ENCODE measurements at places on chromosomes 2 and 18. TPM values are rescaled to one million over a fixed set of nuclear protein-coding genes. Genes with fewer than 3 reads are reported as not detected.
A peak's percentile ranks its signal among the peaks of the same experiment; 100 is the strongest.

DNA sequence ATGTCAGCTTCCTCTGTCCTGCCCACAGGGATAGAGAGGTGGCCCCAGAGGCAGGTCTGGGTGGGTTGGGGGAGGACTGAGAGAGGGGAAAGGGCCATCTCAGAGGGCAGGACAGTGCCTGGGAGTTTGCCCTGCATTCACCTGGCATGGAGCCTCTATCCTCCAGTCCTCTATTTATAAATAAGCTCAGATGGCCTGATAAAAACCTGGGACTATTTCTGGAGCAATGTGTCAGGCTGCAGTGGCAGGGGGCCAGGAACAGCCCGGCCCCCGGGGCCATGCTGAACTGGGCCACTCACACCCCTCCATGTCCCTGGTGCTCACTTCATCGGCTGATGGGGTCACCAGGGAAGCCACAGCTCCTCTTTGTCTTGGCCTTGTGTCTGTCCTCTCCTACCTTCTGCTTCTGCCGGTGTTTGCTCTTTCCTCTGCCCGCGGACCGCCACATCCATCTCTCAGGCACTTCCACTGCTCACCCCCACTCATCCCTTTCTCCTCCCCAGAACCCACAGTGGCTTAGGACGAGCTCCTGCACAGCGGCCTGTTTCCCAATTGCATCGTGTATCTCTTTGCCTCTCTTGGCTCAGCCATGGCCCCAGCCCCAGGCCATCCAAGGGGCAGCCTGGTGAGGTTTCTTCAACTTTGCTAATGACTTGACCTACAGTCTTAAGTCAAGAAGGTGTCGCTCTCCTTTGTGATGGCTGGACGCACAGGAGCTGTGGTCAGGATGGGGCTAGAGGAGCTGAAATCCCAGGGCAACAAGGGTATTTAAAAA lies 38.8 kb downstream of the SCTR start:
- no peak for DNase-seq

DNA sequence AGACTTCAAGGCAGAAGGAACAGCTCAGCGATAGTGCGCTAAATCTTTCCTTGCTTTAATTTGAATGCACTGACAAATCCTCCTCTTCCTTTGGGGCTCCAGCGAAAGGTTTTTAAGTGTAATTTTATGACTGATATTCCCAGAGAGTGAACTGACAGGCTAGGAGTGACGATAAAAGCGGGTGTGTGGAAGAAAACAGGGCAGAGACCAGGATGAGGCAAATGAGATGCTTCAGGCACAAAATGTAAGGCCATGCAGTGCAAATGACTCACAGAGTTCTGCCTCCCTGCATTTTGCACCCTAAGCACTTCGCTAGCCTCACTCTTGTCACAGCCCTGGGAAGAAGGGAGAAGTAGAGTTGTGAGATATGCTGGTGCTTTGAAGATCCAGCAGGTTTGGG lies 14.7 kb downstream of the KLHL23 start:
- no peak for DNase-seq

GRCh38 chr2:132374551-132374950 lies 42.1 kb upstream of the GPR39 start:
- peak; percentile 59 for DNase-seq

Gene HS1BP3
- total RNA-seq, result 23.0 TPM

GRCh38 chr2:228016402-228016801 lies 145.0 kb downstream of the DAW1 start:
- DNase-seq, result no peak

GRCh38 chr18:8912348-8913326 lies 189.9 kb upstream of the NDUFV2 start:
- no peak for DNase-seq

Gene MARCHF4
- 0.57 TPM for total RNA-seq

GRCh38 chr2:111168528-111169239 lies 48.0 kb downstream of the BCL2L11 start:
- DNase-seq, result peak; percentile 70

DNA sequence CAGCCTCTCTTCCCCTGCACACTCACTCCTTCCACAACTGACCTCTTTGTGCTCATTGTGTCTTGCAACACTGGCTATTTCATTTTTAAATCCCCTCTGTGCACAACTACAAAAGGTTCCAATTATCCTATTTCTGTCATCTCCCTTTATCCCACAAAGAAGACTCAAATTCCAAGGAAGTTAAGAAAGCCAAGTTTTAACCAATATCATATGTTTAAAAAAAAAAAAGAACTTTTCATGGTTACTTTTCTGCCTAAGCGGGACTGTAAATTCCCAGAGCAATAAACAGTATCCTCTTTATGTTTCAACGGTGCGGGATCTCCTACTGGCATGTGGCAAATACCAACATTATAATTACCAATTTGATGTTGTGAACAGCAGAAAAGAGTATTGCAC lies 83.8 kb downstream of the DOCK10 start:
- DNase-seq, result peak; percentile 84

- DNase-seq, result no peak
Measured at GRCh38 chr2:236179236-236180075, 11.3 kb upstream of the GBX2 start.

Gene SUCLG1
- total RNA-seq, result 31.1 TPM

DNA sequence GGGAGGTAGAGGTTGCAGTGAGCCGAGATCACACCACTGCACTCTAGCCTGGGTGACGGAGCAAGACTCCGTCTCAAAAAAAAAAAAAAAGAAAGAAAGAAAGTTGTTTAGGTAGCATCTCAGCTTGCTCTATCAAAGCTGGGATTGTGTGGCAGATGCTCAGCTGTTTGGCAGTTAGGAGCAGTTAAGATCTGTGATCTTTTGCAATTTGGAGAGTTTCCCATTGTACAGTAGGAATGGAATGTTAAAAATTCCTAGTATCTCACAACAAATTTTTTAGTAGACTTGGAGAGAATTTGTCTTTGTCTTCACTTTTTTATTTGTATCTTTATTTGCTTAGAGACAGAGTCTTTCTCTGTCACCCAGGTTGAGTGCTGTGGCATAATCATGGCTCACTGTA lies 122.9 kb upstream of the UNC80 start:
- DNase-seq, result peak; percentile 68

Gene DTNA
- 34.3 TPM for total RNA-seq

- DNase-seq, result no peak
Measured at GRCh38 chr2:28247290-28247689, 145.4 kb upstream of the FOSL2 start.

GRCh38 chr18:55743736-55744135 lies 155.7 kb upstream of the TCF4 start:
- DNase-seq, result no peak

- DNase-seq, result no peak
Measured at GRCh38 chr18:41949206-41949920, 5.7 kb upstream of the PIK3C3 start.

- DNase-seq, result no peak
Measured at GRCh38 chr2:172204309-172204708, 101.6 kb upstream of the DLX2 start.

DNA sequence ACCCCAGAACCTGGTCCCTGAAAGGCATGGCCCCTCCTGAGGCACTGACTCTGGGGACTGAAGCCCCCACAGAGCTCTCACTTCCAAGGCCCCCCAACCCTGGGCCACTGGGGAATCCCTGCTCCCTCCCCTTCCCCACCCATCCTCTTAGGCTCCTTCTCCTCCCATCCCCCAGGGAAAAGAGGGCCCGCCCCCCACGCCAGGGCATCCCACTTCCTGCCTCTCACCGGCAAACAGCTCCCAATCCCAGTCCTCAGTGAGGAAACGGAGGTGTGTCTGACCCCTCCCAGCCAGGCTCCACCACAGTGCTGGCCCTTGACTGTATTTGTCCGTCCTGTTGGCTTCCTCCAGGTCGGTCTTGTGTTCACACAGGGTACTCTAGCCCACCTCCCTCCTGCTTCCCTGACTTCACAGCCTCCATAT lies 35.0 kb upstream of the PTMA start:
- no peak for DNase-seq

Gene IL1RL1
- 4.9 TPM for total RNA-seq

DNA sequence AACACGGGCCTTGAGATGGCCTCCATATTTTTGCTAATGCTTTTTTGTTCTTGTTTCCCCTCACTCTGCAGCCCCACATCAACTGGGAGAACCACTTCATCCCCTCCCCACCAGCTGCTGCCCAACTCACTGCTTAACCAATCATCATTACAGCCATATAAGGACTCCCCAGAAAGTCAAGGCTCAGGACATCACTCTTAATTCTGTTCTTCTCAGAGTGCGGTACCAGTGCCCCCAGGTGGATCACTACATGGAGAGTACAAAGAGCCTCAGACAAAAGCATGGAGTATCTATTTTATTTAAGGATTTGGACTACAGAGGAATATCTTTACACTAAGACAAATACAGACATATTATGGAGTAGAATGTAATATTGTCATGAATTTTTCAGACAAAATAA lies 340.6 kb downstream of the PAX3 start:
- peak; percentile 4 for DNase-seq

DNA sequence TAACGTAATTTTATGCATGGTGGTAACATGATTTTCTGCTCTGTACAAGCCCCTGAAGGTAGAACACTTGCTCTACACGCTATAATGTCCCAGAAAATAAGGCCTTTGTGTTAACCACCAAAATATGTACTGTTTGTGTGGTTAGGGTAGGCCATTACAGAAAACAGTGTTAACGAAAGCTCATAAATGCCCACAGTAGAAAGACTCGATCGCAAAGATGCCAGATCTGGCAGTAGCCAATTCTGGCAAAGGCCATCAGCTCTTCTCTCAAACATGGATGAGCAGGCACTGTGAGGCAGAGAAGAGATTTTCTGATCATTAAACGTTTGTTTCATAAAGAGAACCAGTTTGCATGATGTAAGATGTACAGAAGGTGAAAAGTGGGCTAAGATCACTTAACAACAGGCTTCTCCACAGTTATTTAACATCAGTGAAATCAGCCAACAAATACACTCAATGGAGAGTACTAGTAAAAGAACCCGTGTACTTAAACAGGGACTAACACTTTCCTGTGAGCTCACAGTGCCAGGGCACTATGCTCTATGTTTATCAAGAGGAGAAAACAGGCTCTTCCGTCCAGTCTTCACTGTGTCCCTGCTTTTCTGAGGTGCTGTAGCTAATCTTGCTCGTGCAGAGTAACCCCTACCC lies 80.3 kb downstream of the SPRED2 start:
- DNase-seq, result no peak

Gene LBX2
- total RNA-seq, result 3.0 TPM

DNA sequence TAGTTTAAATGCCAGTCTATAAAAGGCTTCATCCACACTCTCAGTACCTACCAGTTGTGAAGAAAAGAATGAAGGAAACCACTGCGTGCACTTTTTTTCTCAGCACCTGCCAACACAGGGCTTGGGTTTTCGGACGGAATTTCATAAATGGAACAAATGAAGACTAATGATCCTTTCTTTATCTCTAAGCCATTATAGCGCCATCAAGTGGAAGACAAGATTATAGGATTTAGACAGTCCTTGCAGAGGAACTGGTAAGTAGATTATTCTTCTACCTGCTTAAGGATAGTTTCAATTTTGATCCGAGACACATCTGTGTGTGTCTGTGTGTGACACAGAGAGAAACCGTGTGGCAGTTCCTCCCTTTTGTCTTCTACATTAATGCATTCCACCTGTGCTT lies 245.6 kb downstream of the NRXN1 start:
- DNase-seq, result no peak

- no peak for DNase-seq
Measured at GRCh38 chr2:54261537-54261936, 5.5 kb upstream of the TSPYL6 start.

Gene AQP12B
- total RNA-seq, result not detected

DNA sequence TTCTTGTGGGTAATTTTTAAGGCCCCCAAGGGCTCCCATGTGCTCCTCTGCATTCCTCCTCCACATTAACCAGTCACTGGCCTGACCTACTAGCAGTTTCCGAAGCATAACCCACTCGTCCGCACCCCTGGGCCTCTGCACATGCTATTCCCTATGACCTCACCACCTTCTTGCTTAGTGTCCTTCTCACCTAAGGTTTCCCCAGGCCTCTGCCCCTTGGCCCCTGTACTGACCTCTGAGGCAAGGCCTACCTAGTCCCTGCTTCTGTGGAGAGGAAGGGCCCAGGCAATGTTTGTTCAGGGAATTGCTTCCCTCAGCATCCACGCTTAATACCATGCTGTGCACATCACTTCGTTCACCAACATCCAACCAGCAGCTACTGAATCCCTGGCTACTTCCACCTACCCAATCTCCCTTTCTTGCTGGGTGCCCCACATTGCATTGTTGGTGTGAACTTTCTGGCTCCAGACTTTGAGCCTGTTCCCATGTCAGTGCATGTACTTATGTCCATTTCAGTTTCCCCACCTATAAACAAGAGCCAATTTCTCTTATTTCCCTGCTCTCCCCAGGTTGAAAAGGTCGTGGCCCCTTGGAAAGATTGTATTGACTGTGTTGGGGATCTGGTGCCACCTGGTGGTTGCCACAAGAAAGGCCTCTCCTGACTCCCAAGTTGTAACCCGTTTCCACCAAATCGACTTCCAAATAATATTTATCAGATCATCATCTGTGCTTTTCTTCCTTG lies 19.2 kb upstream of the TMEM177 start:
- DNase-seq, result peak; percentile 69

GRCh38 chr2:49000695-49001094 lies 153.6 kb downstream of the FSHR start:
- no peak for DNase-seq

- DNase-seq, result peak; percentile 57
Measured at GRCh38 chr2:111534910-111535352, 349.1 kb downstream of the ANAPC1 start.

- DNase-seq, result peak; percentile 22
Measured at GRCh38 chr18:63315876-63316275, 3.7 kb downstream of the BCL2 start.

GRCh38 chr2:190110131-190110530 lies 47.6 kb upstream of the MSTN start:
- peak; percentile 87 for DNase-seq

Gene HOXD13
- total RNA-seq, result not detected

GRCh38 chr2:172429301-172429968 lies 2.0 kb downstream of the ITGA6 start:
- DNase-seq, result peak; percentile 37

DNA sequence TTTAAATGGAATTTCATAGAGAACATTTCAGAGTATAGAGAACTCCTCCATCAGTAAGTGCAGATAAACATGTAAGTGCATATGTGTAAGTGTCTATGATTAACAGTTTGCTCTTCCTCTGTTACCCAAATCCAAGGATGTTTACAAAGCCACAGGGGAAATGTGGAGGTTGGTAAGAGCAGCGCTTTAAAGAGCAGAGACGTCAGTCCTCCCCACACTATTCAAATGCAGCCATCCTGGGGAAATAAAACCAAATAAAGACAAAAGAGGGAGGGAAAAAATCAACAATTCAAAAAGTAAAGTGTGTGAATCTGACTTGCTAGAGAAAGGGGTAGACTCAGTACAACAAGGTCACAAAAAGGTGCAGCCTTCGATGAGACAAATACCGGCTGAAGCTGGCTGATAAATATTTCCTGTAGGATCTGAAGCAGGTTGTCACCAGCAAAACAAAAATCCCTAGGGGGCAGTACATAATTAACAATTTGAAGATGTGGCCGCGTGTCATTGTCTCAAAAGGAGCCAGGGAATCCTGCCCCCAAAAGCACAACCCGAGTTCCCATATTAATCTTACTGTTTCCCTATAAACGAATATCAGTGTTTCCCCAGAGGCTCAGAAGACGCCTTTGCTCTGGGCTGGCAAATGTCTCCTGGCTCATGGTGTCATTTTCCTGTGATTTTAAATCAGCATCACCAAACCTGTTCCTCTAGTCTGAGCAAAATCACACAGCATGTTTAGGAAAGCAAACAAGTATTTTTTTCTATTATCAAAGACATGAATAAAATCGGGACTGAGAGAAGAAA lies 216.5 kb downstream of the CDCA7 start:
- DNase-seq, result peak; percentile 49

All from fibroblast of the aortic adventitia (primary cell).